Heart right ventricle (tissue), 16 donors: ENCODE measurements at places on chromosomes 7 and 10. TPM values are rescaled to one million over a fixed set of nuclear protein-coding genes. Genes with fewer than 3 reads are reported as not detected.

- no peak for DNase-seq
Observed at GRCh38 chr10:105148921-105149320, 507.8 kb downstream of the SORCS3 start.

DNA sequence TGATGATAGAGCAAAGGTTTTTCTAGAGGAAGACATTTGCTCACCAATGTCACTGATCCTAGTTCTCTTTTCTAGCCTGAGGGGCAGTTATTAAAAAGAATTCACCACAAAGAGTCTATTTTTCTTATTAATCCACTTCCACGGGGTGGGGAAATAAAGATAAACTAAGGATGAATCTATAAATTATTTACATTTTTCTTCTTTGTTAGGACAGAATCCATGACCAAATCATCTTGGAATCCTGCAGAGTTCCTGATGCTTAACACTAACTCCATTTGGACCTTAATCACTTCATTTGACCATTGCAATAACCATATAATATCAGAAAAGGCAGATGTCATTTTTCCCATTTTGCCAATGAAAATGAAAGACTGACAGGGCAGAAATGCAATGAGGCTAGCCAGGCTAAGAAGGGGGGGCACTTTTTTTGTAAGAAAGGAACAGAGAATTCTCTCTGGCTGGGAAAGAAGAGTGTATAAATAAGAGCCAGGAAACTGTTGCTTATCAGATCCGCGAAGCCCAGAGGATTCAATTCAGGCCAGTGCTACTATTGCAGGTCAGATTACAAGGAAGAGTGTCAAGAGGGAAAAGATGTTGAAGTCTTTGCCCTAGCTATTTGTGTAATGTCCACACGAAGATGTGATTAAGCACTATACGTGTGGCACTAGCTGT lies 433.2 kb downstream of the TNS3 start:
- no peak for DNase-seq

DNA sequence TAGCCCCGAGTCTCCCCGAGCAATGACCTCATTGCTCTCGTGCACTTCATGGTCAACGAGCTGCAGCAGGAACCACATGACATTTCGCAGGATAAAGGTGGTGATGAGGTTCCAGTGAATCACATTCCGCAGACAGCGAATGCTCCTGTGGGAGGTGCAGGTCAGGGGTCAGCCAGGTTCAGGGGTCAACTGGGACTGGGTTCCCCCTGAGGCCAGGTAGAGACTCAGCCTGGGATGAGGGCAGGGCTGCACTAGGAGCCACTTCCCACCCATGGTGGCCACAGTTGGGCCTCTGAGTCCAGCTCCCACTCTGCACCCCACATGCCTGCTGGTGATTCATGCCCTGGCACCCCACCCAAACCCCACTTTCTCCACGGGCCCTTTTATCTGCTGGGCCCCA lies 17.2 kb downstream of the CRHR2 start:
- DNase-seq = no peak

DNA sequence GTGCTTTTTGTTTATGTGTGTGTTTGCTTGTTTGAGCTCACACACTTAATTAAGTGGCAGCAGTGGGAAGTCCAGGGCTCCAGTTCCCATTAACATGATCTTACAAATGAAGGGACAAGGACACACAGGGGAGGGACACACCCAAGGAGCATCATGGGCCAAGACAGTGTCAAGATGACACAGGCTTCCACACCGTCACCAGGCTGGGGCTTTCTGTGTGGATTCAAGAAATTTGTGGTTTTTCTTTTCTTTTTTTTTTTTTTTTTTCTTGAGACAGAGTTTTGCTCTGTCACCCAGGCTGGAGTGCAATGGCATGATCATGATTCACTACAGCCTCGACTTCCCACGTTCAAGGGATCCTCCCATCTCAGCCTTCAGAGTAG lies 173.6 kb downstream of the KIAA1217 start:
- no peak for DNase-seq

DNA sequence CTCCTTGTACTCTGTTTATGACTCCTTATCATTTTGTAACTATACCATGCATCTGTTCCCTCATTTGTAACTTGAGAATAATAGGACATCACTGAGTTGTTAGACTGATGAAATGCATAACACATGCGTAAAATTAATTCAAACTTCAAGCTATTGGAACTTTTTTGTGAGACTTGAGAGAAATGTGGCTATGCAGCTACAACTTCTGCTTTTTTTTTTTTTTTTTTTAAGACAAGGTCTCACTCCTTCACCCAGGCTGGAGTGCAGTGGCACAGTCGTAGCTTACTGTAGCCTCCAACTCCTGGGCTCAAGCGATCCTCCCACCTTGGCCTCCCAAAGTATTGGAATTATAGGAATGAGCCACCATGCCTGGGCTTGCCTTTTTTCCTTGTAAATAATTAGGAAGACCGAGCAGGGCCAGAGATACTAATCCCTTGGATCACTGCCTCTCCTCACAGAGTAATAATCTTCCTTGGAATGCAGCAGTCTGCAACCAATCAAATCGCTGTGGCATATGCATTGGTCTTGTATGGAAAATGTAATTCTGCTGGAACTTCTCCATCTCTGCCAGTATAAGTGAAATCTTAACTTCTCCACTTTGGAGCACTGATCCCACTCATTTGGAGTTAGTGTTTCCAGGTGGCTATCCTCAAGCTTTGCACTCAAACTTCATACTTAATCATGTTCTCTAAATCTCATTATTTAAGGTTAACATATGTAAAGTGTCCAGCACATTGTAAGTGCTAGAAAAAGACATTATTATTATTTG lies 2.0 kb upstream of the PANK1 start:
- DNase-seq = no peak

WDR86 gene
- 0.22 TPM for polyA plus RNA-seq
